NCI-H146 (cell line): ENCODE measurements at places on chromosomes 13 and 19.

GRCh38 chr19:41031916-41032315 is 40.8 kb downstream of the CYP2B6 start:
- no peak for DNase-seq

GRCh38 chr19:16351133-16351809 is 26.6 kb downstream of the KLF2 start:
- DNase-seq: no peak

GRCh38 chr19:54297759-54298305 is 15.1 kb downstream of the LILRA5 start:
- DNase-seq: no peak

DNA sequence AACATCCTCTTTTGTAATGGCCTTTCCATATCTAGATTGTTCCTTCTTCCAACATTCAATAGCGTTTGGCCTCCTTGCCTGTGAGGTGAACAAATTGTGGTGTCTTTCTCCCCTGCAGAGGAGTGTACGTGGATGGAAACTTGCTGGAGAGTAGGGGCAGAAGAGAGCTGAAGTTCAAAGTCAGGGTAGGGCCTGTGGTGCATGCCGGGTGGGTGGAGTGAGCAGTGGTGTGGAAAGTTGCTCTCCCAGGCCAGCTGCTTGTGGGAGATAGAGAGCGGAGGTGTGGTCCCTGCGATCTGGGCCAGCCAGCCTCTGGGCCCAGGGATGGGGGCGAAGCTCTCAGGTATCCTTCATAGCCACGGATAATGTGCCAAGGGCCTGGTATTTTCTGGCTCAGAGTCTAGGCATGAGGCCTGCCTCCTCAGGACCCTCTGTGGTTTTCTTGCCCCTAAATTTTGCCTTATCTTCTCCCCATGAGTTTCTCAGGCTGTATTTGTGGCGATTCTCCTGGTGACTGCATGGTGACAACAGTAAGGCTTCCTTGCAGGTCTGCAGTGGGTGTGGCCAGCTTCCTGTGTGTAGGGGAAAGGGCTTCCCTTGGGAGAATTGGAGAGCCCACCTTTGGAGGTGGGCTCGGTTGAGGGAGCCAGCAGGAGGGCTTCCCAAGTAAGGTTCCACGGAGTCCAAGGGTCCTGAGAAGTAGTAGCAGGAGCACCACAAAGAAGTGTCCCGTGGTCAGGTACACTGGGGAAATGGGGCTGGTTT is 6.7 kb downstream of the RGCC start:
- DNase-seq: no peak

DNA sequence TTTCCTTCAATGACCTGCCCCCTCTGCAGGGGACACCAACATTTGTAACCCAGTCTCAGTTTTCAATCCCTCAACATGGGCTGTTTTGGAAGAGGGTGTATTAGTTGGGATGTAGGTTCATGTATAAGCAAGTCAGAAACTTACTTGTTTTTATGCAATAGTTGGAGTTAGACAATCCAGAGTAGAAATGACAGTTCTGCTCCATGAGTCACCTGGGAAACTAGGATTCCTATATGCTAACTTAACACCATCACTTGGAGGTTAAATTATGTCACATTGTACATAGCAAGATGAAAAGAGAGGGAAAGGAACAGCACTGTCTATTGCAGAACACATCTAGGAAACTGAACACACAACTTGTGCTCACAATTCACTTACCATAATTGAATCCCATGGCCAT is 436.4 kb downstream of the RFC3 start:
- no peak for DNase-seq

GRCh38 chr19:11323601-11324078 is 15.8 kb downstream of the RAB3D start:
- no peak for DNase-seq

- DNase-seq: no peak
Measured at GRCh38 chr13:51861723-51862300, at the start of gene CCDC70. Gene CCDC70, plus strand, starts transcription at chr13:51861969. Its CDS starts 3,443 bp downstream, at chr13:51865412.

GRCh38 chr19:21314676-21315075 is 14.5 kb downstream of the ZNF708 start:
- no peak for DNase-seq

- DNase-seq: no peak
Measured at GRCh38 chr19:41937525-41938468, 9.5 kb upstream of the ERFL start.

- DNase-seq: peak; percentile 79
Measured at GRCh38 chr19:55383279-55384130, 587 bp downstream of the TMEM238 start.

DNA sequence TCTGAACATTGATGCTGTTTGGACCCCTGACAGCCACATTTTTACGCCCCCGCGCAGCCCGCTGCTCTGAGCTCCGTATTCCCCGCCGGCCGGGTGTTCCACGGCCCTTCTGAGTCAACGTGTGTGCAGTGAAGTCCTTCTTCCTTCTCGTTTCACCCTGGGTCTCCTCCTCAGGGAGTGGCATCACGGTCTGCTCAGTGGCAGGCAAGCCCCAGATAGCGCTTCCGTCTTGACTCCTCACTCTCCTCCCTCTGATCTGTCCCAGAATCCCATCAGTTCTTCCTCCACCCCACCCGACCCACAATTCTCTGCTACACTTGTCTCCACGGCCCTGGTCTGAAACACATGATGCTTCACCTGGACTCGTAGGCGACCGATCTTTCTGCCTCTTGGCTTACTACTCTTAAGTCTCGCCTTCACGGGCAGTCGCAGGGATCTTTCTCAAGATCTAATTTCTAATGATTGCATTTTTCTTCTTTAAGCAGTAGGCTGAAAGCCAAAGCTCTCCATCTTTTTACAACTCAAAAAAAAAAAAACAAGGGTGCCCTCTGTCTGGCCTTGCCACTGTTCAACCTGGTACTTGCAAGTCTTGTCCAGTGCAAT is 33.9 kb downstream of the CCNE1 start:
- peak; percentile 67 for DNase-seq

GRCh38 chr13:100364591-100364990 is 224.0 kb downstream of the GGACT start:
- no peak for DNase-seq
